Fibroblast of skin of right biceps (primary cell): ENCODE measurements at places on chromosomes 12 and 14.

DNA sequence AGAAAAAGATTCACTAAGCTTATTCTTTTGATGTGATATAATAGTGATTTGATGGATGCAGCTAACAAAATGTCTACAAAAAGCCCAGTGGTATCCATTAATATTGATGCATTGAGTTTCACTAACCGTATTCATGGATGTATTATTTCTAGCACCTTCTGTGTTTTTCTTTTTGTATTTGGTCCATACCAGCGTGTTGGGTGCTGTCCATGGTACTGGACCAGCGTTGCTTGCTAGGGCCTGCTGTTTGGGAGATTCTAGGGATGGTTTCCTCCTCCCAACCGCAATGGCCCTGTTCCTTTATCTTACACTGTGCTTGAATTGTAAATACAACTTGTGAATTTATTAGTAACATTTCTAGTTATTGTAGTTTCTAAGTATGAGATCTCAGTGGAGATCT, 31.7 kb downstream of the ANO4 start:
- peak; percentile 19 for DNase-seq

- DNase-seq, result no peak
Observed at GRCh38 chr14:103949131-103949790, 6.9 kb upstream of the RD3L start.

GRCh38 chr14:102095871-102096568, 9.2 kb upstream of the HSP90AA1 start:
- DNase-seq, result no peak

- no peak for DNase-seq
Observed at GRCh38 chr12:68462803-68463202, 130.6 kb upstream of the MDM1 start.

GRCh38 chr14:80784820-80785219, 156.7 kb downstream of the CEP128 start:
- DNase-seq, result peak; percentile 33

GRCh38 chr14:79540394-79540793, 670.9 kb downstream of the DIO2 start:
- no peak for DNase-seq
